ENCODE measurements at places on chromosomes 11 and 22.

- DNase-seq = no peak
Observed at GRCh38 chr11:35994421-35994820, 50.6 kb downstream of the LDLRAD3 start.

DNA sequence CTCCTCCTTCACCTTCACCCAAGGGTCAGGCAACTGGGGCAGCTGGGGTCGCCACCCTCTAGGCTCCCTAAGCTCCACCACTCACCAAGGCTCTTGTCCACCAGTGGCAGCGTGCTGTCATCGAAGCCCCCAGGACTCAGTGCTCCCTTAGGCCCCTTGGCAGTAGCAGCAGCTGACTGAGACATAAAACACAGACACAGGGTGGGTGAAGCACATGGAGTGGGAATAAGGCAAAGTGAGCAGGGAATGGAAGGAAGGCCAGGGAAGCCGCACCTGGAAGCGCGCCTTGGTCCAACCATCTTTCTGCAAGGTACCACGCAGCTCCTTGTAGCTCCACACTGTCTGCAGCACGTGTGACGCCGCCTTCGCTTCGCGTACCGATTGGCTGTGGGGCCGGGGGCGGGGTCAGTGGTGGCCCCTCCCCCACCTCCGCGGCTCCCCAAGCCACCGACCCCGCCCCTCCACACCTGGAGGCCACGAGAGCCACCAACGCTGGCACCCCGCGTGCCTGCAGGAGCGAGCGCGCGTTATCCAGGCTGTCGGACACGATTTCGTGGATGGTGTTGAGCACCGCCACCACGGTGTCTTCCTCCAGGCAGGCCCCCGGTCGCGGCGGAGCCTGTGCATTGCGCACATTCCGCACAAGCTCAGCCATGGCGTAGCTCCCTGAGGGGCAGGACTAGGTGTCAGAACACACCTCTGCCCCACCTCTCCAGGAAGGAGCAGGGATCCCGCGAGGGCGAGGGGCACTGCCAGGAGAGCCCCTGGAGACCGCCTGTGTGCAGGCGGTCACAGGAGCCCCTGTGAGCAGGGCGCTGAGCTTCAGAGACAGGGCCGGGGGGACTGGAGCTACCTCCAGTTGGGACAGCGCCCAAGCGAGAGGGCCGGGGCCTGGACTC lies 31.3 kb upstream of the TXNRD2 start:
- DNase-seq = no peak

DNA sequence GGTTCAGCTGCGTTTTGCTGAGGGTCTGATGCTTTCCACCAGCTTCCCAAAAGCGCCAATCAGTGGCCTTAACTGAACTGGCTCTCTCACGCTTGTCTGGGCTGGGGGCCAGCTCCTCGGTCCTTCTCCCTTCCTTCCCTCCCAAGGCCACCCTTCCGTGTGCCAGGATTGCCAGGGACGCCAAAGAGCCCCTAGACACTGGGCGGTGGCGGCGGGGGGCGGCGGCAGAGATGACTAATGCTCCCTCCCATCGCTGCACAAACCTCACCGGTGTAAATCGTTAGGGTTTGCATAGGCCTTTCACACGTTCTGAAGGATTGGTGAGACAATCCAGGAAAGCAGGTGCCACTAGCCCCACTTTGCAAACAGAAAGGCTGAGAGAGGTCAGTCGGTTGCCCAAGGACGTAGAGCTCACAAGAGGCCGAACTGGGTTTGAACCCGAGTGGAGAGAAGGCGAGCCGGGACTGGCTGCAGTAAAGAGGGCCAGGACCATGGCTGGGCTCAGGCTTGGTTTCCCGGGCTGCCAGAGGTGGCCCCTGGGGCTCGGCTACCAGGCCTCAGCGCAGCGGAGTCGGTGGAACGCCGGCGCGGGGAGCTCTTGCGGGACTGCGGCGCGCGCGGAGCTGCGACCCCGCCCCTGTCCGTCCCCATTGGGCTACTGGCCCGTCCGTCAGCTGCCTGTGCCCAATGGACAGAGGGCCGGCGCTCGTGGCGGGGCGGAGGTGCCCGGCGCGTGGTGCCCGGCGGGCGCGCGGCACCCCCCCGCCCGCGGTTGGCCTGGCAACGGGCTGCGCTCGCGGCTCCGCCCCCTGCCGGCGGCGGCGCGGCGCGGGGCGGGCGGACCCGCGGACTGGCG lies 589 bp upstream of the GNAZ start:
- no peak for DNase-seq

- no peak for DNase-seq
Observed at GRCh38 chr11:745428-745827, 1.8 kb upstream of the TALDO1 start.

DNA sequence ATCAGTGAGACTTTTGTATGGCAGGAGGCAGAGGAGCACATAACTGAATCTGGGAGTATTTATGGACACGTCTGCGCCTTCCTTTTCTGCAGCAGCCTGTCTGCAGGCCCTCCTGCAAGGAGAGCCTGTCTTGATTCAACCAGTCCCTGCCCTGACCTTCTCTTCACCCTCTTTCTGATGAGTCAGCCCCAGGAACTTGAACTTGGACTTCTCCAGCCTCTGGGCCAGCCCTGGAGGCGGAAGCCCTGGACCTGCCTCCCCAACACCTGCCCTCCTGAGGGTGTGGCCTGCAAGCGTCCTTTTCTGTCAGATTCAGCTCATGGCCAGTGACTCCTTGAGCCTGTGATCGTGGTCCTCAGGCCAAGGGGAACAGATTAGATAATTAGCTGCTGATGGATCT lies 20.0 kb downstream of the DAGLA start:
- no peak for DNase-seq

DNA sequence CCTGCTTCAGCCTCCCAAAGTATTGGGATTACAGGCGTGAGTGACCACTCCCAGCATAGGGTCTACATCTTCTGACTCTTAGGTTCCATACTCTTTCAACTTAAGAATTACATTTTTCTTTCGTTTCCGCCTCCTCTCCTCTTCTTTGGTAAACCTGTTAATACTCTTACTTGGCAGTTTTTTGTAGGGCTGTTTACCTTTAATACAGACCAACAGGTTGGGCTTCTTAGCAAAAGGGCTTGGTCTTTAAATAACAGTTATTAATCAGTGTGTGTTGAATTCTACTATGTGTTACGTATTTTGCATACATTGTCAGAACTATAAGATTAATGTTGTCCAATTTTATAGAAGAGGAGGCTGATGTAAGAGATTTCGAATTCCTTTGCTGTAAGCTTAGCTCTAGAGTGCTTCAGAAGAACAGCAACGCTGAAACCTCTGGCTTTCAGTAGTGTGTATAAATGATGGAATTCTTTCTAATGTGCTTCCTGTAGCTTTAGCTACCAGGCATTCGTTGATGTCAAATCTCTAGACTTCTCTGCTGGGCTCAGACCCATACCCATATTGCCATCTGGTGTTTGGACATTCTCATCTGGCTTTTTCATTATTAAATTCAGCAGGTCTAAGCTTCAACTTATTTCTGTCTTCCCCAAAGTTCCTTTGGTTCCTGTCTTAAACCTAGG lies 3.1 kb downstream of the FDX1 start:
- no peak for DNase-seq

DNA sequence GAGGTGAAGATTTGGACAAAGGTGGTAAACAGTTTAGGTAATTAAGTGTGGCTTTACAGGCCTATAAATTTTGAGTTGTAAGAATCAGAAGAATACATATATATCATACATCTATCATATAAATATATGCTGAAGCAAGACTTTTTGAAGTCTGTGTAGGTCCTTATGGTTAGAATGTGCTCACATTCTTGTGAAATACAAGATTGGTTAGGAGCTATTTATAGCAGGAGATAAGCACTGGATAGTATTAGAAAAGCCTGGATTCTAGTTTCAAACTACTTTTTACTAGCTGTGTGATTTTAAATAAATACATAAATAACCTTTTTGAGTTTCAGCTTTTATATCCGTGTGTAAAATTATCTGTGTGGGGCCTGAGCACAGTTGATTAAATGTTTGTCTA lies 42.3 kb downstream of the ANKRD42 start:
- no peak for DNase-seq

DNA sequence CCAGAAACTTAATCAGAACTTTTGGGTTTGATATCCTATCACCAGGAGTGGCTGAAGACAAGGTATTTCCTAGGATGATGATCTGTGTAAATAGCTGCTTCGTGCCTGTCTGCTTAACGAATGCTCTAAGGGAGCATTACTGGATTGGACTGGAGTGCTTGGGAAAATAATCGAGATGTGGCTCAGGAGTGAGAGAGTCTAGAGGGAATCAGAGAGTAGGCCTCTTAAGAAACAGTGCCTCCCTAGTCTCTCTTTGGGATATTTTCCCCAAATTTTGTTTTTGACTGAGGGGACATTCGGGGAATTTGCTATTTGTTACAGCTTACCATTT lies 2.5 kb downstream of the MAML2 start:
- no peak for DNase-seq

DNA sequence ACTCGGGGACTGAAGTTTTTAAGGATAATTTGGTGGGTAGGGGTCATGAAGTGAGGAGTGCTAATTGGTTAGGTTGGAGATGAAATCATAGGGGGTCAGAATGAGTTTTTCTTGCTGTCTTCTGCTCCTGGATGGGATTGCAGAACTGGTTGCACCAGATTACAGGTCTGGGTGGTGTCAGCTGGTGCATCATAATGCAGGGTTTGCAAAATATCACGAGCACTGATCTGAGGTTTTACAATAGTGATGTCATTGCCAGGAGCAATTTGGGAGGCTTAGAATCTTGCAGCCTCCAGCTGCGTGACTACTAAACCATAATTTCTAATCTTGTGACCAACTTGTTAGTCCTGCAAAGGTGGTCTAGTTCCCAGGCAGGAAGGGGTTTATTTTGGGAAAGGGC lies 46.4 kb upstream of the CALCB start:
- no peak for DNase-seq

- no peak for DNase-seq
Observed at GRCh38 chr11:78350646-78351165, 66.9 kb downstream of the GAB2 start.

- DNase-seq = no peak
Observed at GRCh38 chr11:122769126-122769780, 69.0 kb upstream of the CRTAM start.

DNA sequence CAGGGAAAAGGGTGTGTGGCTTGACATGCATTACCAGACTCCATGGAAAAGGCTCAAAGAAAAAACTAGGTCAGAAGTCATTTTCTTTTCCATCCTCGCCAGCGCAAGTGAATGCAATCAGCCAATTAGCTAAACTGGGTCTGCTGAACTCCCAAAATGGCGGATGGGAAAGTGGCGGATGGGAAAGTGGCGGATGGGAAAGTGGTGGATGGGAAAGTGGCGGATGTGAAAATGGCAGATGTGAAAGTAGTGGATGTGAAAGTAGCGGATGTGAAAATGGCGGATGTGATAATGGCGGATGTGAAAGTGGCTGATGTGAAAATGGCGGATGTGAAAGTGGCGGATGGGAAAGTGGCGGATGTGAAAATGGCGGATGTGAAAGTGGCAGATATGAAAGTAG lies 158.4 kb downstream of the CEP164 start:
- no peak for DNase-seq

- no peak for DNase-seq
Observed at GRCh38 chr11:122436188-122436555, 219.3 kb upstream of the UBASH3B start.

DNA sequence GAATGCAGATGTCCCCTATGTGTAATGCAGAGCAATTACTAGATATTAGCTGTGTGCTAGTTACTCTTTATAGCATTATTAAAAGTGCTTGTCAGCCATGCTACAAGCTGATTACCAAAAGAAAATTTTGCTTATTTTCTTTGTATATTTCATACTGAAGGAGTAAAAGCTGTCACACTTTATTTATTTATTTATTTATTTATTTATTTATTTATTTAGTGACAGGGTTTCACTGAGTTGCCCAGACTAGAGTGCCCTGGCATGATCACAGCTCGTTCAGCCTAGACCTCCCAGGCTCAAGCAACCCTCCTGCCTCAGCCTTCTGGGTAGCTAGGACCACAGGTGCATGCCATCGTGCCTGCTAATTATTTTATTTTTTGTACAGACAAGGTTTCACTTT lies 4.3 kb upstream of the MTNR1B start:
- no peak for DNase-seq

DNA sequence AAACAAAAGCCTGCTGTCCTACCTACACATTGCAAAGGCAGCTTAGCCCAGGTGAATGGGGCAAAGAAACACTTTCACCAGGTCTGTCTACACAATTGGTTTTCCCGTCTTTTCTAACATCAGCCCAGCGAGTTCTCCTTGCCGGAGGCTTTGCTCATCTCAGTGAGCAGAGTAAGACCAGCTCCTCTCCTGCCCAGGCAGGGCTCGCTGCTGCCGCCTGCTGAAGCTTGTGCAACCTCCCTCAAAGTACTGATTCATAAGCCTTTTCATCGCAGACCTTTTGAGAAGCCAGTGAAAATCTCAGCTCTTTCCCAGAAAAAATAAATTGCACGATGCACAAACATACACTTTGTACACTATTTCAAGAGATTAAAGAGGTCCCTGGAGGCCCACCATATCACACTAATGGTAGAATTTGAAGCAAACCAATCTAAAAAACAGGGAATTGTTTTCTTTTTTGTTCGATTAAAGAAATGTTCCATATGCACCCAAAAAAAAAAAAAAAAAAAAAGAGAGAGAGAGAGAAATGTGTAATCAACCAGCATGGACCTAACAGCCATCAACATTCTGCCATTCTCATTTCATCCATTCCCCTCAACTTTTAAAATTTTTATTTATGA lies 328.1 kb upstream of the MPPED2 start:
- peak; percentile 37 for DNase-seq

- DNase-seq = peak; percentile 73
Observed at GRCh38 chr11:132402071-132402684, 1031.8 kb downstream of the NTM start.

GRCh38 chr11:31487848-31488247 lies 21.6 kb downstream of the IMMP1L start:
- DNase-seq = no peak

- DNase-seq = no peak
Observed at GRCh38 chr22:42985531-42985905, 29.4 kb downstream of the PACSIN2 start.

DNA sequence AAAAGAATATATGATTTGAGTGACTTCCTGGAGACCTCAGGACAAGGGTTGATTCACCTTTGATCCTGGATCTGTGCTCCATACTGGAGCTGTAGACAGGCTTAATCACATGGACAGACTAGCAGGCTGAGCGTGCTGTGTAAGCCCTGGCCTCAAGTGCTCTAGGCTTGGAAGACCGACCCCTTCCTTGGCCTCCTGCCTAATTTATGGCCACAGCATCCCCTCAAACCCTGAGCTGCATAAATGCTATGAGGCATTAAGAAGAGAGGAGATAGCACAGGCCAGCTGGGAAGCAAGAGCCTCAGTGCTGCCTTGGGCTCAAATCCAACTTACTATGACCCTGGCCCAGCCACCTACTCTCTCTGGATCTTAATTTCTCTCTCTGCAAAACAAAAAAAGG lies 385.1 kb downstream of the BUD13 start:
- no peak for DNase-seq

- DNase-seq = no peak
Observed at GRCh38 chr11:133991101-133991500, 34.3 kb upstream of the IGSF9B start.
